ENCODE measurements at places on chromosomes 5 and 9.
A peak's percentile ranks its signal among the peaks of the same experiment; 100 is the strongest.

DNA sequence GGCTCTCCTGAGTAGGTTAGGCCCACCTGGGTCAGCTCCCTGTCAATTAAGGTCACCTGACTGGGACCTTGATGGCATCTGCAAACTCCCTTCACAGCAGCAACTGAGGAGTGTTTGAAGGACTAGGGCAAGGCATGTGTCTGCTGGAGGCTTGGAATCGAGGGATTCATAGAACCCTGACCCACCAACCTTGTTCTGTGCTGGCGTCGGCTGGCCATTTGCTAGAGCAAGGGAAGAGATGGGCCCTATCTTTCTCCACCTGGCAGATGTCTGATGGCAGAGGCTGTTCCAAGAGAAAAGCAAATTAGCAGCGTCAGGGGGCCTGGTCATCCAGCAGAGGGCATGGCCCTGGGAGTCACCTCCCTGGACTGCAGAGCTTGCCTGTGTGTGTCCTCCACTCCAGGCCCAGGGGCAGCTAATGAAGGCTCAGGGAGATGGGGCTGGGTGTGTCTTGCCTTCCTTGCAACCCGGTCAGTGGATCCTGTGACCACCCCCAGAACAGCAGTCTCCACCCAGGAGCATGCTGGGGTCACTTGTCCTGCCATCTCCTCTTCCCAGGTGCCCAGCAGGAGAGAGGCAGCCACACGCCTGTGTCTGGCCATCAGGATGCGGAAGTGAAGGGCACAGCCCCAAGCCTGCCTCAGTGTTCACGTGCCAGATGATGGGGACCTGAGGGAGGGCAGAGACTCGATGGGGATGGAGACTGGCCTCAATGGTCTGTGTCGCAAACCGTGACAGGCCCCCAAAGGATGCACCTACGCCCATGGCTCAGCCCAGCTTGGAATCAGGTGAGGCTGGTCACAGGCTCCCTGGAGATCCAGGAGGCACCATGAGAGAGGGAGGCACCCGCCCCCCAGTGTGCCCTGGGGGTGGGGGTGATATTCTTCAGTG is 53.9 kb downstream of the BARX1 start:
- peaks cover 20% of the 10 kb centered on the region for H3K27me3 ChIP-seq
- H3K4me1 ChIP-seq, result peaks cover 12% of the 10 kb centered on the region
- DNase-seq, result no peak
- no peak overlapping the region for H3K4me3 ChIP-seq
- no peaks in the 10 kb centered on the region for H3K36me3 ChIP-seq

- H3K4me1 ChIP-seq, result no peaks in the 10 kb centered on the region
- DNase-seq, result no peak
- H3K27ac ChIP-seq, result no peak overlapping the region
Observed at GRCh38 chr9:132114102-132114707, 34.5 kb upstream of the MED27 start.

DNA sequence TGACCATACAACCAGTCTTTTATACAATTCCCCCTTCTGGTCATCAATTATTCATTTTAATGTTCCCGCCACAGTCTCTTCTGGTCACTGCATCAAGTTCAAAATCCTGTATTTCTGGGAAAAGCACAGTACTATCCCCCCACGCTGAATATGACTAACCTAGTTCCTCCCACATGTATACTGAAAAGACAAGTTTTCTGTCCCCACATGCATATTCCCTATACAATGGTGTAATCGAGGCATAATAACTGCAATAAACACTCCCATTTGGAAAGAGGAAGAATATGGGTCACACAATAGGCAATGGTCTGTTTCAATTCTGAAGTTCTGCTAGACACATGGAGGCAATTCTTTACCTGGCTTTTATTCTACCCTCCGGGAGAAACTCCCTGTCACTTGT is 344.9 kb downstream of the EFNA5 start:
- H3K36me3 ChIP-seq, result no peaks in the 10 kb centered on the region
- no peaks in the 10 kb centered on the region for H3K4me1 ChIP-seq
- no peak overlapping the region for H3K4me3 ChIP-seq
- H3K27ac ChIP-seq, result no peak overlapping the region
- no peaks in the 10 kb centered on the region for H3K27me3 ChIP-seq
- DNase-seq, result no peak

DNA sequence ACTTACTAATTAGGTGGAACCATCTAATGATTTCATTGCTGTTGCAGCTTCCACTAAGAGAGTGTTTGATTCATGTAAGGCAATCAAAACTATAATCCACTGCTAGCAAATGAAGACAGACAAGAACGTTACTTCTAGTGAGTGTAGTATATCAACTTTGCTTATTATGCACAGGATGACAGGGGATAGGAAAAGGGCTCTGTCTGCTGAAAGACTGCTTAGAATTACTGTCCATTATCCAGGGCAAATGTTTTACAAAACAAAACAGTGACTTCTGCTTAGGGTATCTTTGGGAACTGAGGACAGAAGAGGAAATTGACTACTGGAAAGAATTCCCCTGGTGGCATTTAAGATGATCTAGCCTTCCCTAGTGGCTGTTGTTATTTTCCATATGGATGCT is 40.2 kb downstream of the PLPPR1 start:
- DNase-seq, result no peak
- no peak overlapping the region for H3K4me3 ChIP-seq
- H3K36me3 ChIP-seq, result no peaks in the 10 kb centered on the region
- no peaks in the 10 kb centered on the region for H3K4me1 ChIP-seq

GRCh38 chr5:141965071-141965470 is 3.8 kb upstream of the RNF14 start:
- H3K4me1 ChIP-seq, result peaks cover 50% of the 10 kb centered on the region
- no peak for DNase-seq
- no peak overlapping the region for H3K4me3 ChIP-seq

DNA sequence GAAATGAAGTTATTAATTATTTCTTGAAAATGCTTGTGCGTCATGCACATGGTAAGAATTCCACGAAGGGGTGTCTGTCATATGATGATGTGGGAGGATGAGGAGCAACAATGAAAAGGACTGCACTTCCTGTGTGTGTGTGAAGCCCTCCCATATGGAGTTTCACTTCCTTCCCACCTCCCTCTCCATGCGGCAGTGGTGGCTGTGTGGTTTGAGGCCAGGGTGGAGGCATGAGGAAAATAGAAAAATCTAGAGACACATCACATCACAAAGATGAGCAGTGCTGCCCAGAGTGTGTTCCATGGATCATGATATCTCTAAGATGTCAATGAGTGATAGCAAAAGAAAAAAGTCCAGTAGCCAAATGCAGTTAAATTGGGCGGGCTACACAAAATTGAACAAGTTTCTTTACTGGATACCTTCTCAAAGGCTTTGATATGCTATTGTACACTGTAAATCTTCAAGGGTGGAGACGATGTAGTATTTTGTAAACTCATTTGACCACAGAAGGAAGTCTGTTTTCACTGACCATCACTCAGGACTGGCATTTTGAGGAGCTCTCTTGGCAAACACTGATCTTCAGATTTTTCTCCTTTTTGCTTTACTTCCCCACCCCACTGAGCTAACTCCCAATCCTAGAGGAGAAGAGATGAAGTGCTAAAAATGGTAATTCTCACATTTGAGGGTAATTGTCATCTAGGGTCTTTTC is 55.7 kb upstream of the EQTN start:
- peaks cover 6% of the 10 kb centered on the region for H3K4me1 ChIP-seq
- DNase-seq, result no peak
- H3K27me3 ChIP-seq, result no peaks in the 10 kb centered on the region

DNA sequence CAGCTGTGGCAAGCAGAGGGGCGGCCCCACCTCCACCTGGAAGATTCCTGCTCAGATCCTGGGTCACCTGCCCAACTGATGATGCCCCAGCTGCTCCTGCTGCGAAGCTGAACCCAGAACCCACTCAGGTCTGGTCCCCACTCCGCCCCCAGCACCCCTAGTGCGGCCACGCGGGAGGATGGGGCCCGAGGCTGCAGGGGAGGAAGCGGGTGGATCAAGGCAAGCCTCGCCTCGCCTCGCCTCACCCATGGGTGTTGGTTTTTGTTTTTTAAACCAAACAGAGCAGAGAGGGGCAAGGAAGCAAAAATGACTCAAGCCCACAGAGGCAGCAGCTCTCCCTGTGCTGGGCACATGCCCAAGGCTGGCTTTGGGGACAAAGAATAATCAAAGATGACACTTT is 23.2 kb downstream of the ABO start:
- no peak overlapping the region for H3K4me3 ChIP-seq
- peaks cover 38% of the 10 kb centered on the region for H3K27me3 ChIP-seq
- H3K4me1 ChIP-seq, result no peaks in the 10 kb centered on the region
- H3K27ac ChIP-seq, result no peak overlapping the region

DNA sequence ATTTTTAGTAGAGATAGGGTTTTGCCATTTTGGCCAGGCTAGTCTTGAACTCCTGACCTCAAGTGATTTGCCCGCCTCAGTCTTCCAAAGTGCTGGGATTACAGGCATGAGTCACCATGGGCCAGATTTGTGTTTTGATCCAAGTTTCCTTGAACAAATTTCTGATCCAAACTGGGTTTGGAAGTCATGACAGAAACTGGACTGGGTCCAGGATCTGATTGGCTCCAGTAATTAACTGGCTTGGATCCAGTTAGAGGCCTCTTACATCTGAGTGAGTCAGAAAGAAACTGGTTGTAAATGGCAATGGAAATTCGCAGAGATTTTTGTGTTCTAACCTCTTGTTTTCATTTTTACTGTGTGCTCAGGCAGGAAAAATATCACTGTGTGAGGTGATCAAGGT is 141.6 kb downstream of the SLC25A46 start:
- H3K27me3 ChIP-seq, result no peaks in the 10 kb centered on the region
- DNase-seq, result no peak
- H3K36me3 ChIP-seq, result peaks cover 2% of the 10 kb centered on the region
- H3K27ac ChIP-seq, result no peak overlapping the region
- no peak overlapping the region for H3K4me3 ChIP-seq

DNA sequence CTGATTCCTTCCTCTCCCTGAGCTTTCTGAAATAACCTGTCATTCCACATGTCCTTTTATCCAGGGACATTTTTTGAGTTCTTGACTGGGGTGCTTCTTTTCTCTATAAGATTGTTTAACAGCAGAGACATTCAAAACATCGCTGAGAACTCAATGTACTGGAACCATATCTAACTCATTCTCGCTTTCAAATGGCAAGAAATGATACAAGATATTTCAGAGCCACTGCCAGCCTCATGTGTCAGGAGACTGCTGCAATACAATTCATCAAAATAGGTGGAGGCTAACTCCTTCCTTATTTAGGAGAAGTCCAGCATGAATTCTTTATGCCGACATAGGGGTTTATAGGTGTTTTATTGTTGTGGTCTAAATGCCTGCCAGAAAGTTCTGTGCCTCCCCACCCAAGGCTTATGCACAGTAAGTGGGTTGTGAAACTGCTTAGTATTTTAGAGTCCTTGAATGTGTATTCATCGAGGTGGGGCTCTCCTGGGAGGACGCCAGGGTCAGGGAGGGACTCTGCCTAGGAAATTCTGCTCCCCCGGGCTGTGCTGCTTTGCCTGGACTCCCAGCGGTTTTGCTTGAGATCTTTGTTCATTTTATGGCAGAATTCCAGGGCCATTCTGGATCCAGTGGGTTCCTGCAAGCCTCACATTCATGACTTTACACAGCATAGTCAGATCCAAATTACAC is 53.9 kb downstream of the ZNF474 start:
- no peak for DNase-seq
- H3K4me3 ChIP-seq, result no peak overlapping the region
- no peak overlapping the region for H3K27ac ChIP-seq
- H3K4me1 ChIP-seq, result no peaks in the 10 kb centered on the region
- H3K36me3 ChIP-seq, result peaks cover 2% of the 10 kb centered on the region

- no peaks in the 10 kb centered on the region for H3K4me1 ChIP-seq
- no peaks in the 10 kb centered on the region for H3K36me3 ChIP-seq
- H3K27me3 ChIP-seq, result peaks cover 47% of the 10 kb centered on the region
- H3K4me3 ChIP-seq, result no peak overlapping the region
- no peak for DNase-seq
- H3K27ac ChIP-seq, result no peak overlapping the region
Observed at GRCh38 chr9:21454149-21454548, 13.9 kb downstream of the IFNA1 start.

GRCh38 chr5:95808013-95808685 is 14.4 kb downstream of the GLRX start:
- H3K4me3 ChIP-seq, result peak overlapping the region; percentile 48
- no peaks in the 10 kb centered on the region for H3K27me3 ChIP-seq
- no peak for DNase-seq
- H3K27ac ChIP-seq, result peak overlapping the region; percentile 90
- peaks cover 53% of the 10 kb centered on the region for H3K4me1 ChIP-seq

DNA sequence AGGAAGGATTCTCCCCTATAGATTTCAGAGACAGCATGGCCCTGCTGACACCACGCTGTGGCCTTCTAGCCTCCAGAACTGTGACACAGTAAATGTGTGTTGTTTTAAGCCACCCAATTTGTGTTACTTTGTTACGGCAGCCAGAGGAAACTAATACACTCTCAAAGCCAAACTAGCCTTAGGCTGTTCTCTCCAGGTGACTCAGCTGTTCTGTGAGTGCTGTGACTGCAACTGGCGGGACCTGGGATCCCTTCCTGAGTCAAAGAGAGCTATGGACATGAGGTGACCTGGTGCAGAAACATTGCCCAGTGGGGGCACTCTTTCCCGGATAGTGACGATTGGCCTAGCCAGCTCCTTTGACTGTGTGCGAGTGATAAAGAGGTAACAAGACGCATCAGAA is 14.0 kb upstream of the MLANA start:
- no peaks in the 10 kb centered on the region for H3K27me3 ChIP-seq
- H3K27ac ChIP-seq, result no peak overlapping the region
- H3K4me1 ChIP-seq, result peaks cover 6% of the 10 kb centered on the region
- no peak overlapping the region for H3K4me3 ChIP-seq
- H3K36me3 ChIP-seq, result peaks cover 1% of the 10 kb centered on the region
- no peak for DNase-seq

GRCh38 chr5:162512935-162513565 is 445.5 kb downstream of the GABRG2 start:
- no peak overlapping the region for H3K27ac ChIP-seq
- H3K27me3 ChIP-seq, result no peaks in the 10 kb centered on the region
- H3K36me3 ChIP-seq, result no peaks in the 10 kb centered on the region
- H3K4me3 ChIP-seq, result no peak overlapping the region
- DNase-seq, result no peak
- no peaks in the 10 kb centered on the region for H3K4me1 ChIP-seq

- H3K27me3 ChIP-seq, result peaks cover 47% of the 10 kb centered on the region
- no peaks in the 10 kb centered on the region for H3K4me1 ChIP-seq
- no peak overlapping the region for H3K4me3 ChIP-seq
Observed at GRCh38 chr5:14935341-14935740, 63.8 kb upstream of the ANKH start.

DNA sequence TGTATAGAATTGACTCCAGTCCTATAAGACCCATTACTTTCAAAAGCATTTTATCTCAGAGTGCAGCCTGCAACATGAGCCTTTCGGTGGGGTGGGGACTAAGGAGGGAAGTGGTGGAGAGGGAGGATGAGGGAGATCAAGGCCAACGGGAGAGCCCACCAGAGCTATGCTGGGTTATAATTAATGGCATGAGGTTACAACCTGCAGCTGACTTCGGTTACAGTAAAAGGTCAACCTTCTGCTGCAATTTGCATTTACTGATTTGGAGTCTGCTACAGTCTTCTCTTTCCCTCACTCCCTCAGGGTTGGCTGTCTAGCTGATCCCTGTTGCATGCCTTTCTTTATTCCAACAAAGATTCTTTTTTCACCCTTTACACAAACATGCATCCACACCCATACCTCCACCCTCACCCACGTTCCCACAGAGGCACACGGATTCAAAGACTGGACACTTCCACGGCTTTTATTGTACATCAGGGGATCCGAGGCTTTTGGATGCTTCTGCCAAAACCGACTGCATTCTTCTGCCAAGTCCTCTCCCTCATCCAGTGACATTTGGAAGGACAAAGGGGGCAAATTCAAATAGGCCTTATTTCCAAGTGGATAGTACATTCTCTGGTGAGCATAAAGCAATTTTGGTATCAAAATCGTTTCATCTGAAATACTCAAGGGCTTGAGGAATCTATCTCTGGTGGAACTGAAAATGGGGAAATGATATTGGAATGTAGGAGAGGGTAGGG is 381.2 kb downstream of the NFIB start:
- H3K36me3 ChIP-seq, result no peaks in the 10 kb centered on the region
- DNase-seq, result no peak
- H3K4me1 ChIP-seq, result no peaks in the 10 kb centered on the region
- H3K27me3 ChIP-seq, result no peaks in the 10 kb centered on the region
